ENCODE measurements at places on chromosomes 12 and 14.

- DNase-seq: peak; percentile 47
Measured at GRCh38 chr14:68527329-68527851, 265.5 kb downstream of the ZFP36L1 start.

- no peak for DNase-seq
Measured at GRCh38 chr12:129520739-129521138, 383.1 kb downstream of the TMEM132D start.

DNA sequence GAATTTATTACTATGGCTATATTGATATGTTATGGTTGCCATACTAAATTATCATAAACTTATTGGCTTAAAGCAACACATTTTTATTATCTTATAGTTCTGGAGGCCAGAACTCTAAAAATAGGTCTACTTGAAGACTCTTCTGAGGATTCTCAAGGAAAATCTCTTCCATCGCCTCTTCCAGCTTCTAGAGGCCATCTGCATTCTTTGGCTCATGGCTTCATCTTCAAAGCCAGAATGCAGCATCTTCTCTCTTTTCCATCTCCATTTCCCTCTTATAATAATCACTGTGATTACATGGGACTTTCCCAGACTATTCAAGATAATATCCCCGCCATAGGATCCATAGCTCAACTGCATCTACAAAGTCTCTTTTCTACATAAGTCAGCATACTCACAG, 385.4 kb downstream of the RMST start:
- no peak for DNase-seq

- DNase-seq: no peak
Measured at GRCh38 chr12:56927281-56927680, 6.9 kb downstream of the SDR9C7 start.

- DNase-seq: no peak
Measured at GRCh38 chr14:97874394-97874793, 1077.2 kb downstream of the VRK1 start.

- DNase-seq: peak; percentile 72
Measured at GRCh38 chr12:46559311-46559710, 186.7 kb upstream of the SLC38A2 start.
